ENCODE measurements at places on chromosomes 1 and 21. TPM values are rescaled to one million over a fixed set of nuclear protein-coding genes. Genes with fewer than 3 reads are reported as not detected.
A peak's percentile ranks its signal among the peaks of the same experiment; 100 is the strongest.

- DNase-seq, result no peak
- no peaks in the 10 kb centered on the region for H3K36me3 ChIP-seq
- H3K27ac ChIP-seq, result no peak overlapping the region
- H3K27me3 ChIP-seq, result no peaks in the 10 kb centered on the region
Measured at GRCh38 chr1:201325678-201326060, 42.4 kb downstream of the PKP1 start.

DNA sequence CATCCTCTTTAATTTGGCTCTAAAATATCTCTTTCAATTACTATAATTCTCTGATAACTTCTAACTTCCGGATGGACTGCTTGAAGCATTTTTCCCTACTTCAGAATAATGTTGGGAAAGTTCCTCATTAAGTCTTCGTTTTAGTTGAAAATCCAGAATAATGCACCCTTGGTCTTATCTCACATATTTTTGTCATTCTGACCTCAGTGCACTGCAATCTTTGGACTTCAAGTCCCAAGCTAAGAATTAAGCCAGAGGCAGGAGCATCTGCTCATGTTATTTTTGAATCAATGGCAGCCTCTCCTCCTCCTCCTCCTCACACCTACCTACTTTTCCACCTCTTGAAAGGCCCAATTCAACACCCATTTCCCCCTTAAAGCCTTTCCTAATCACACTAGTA is 169.8 kb downstream of the CYYR1 start:
- no peak overlapping the region for H3K27ac ChIP-seq
- DNase-seq, result no peak
- no peak overlapping the region for H3K4me3 ChIP-seq
- H3K4me1 ChIP-seq, result peaks cover 2% of the 10 kb centered on the region
- no peaks in the 10 kb centered on the region for H3K27me3 ChIP-seq

- peaks cover 34% of the 10 kb centered on the region for H3K27me3 ChIP-seq
- H3K4me3 ChIP-seq, result no peak overlapping the region
- H3K4me1 ChIP-seq, result no peaks in the 10 kb centered on the region
Measured at GRCh38 chr21:33059380-33059841, 10.5 kb upstream of the OLIG1 start.

DNA sequence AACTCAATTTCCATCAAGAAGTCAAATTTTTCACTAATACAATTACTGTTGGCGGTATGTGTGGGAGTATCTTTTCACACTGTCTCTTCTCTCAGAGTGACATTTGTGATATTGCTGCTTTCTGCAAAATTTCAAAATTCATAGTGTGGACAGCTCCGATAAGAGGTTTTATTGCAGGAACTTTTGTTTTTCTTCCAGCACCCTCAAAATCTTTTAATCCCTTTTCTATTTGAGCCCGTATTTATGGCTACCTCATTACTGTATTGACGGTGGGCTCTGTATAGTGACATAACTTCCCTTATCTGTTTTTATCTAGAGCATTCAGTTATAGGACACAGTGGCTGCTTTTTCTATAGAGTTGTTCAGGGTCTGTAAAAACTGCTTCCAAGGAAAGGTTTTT is 794.4 kb upstream of the TMPRSS15 start:
- no peak overlapping the region for H3K4me3 ChIP-seq
- H3K36me3 ChIP-seq, result no peaks in the 10 kb centered on the region
- H3K27me3 ChIP-seq, result no peaks in the 10 kb centered on the region
- H3K4me1 ChIP-seq, result no peaks in the 10 kb centered on the region

DNA sequence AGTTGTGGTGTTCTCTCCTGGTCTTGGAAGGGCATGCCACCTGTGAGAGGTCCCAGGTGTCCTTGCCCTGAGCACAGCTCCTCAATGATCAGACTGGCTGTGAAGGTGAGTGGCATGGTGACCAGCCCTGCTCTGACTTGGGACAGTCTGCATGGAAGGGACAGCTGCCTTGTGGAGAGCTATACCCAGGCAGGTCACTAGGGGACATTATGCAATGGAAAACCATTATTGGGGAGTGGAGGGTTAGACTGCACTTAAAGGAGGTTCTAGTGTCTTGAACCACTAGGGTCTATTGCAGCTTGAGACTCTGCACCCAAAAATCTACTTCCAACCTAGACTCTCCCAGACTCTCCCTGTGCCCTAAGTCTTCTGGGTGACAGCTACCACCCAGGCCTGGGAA is 24.8 kb downstream of the FAM78B start:
- no peaks in the 10 kb centered on the region for H3K36me3 ChIP-seq
- no peak for DNase-seq
- H3K27me3 ChIP-seq, result peaks cover 4% of the 10 kb centered on the region
- H3K27ac ChIP-seq, result no peak overlapping the region
- H3K4me1 ChIP-seq, result no peaks in the 10 kb centered on the region

DNA sequence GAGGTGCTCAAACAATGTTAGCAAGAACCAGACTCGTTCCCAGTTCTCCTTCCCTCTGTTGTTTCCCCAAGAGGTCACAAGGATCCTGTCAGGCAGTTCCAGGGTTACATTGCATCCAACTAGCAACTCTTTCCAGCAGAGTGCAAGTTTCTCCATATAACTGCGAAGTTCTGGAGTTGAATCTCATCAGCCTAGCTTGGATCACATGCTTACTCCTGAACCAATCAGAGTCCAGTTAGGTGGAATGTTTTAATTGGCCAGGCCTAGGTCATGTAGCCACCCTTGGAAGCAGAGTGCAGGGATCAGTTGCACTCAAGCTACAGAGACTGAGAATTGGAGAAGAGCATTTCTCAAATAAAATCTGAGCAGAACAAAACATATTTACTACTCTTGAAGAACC is 15.9 kb upstream of the PIK3R3 start:
- no peaks in the 10 kb centered on the region for H3K27me3 ChIP-seq
- H3K4me3 ChIP-seq, result no peak overlapping the region
- no peaks in the 10 kb centered on the region for H3K4me1 ChIP-seq
- H3K27ac ChIP-seq, result no peak overlapping the region
- DNase-seq, result no peak

- no peak for DNase-seq
- H3K4me1 ChIP-seq, result peaks cover 35% of the 10 kb centered on the region
- no peaks in the 10 kb centered on the region for H3K36me3 ChIP-seq
- no peak overlapping the region for H3K4me3 ChIP-seq
- H3K27ac ChIP-seq, result peak overlapping the region; percentile 10
Measured at GRCh38 chr1:218463194-218464156, 118.3 kb downstream of the TGFB2 start.

GRCh38 chr1:32991386-32991785 is 26.8 kb upstream of the RNF19B start:
- H3K36me3 ChIP-seq, result no peaks in the 10 kb centered on the region
- H3K4me3 ChIP-seq, result no peak overlapping the region
- no peaks in the 10 kb centered on the region for H3K27me3 ChIP-seq
- DNase-seq, result no peak
- H3K27ac ChIP-seq, result peak overlapping the region; percentile 47

GRCh38 chr1:159804924-159805323 is 2.8 kb downstream of the FCRL6 start:
- H3K27me3 ChIP-seq, result peaks cover under 1% of the 10 kb centered on the region
- no peak overlapping the region for H3K27ac ChIP-seq
- no peak for DNase-seq
- H3K36me3 ChIP-seq, result no peaks in the 10 kb centered on the region
- no peaks in the 10 kb centered on the region for H3K4me1 ChIP-seq
- no peak overlapping the region for H3K4me3 ChIP-seq

DNA sequence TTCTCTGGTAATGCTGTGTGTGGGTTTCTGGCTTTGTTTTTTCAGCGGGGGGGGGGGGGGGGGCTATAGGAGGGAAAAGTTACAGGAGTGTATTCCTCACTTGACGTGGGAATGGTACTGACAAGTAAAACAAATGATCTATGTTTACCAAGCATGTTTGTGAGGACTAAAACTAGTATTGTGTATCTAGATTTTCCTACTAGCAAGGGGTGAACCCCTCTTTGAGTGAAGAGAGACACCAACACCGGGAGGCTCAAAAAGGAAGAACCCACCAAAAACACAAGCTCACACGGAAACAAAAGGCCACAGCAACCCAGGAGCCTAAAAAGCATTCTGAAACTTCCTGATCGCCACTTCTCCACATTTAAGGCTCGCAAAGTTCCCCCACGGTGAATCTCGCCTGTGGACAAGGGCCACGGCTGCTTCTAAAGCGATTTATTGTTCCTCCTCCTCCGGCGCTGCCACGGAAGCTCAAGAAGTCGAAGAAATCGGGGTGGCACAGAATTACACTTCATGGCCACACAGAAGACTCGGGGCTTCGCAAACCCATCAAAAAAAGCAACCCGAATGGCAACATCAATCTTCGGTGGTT is 703 bp downstream of the PUM1 start:
- H3K36me3 ChIP-seq, result no peaks in the 10 kb centered on the region
- DNase-seq, result no peak
- H3K4me3 ChIP-seq, result peak overlapping the region; percentile 97
- H3K27ac ChIP-seq, result peak overlapping the region; percentile 72

DNA sequence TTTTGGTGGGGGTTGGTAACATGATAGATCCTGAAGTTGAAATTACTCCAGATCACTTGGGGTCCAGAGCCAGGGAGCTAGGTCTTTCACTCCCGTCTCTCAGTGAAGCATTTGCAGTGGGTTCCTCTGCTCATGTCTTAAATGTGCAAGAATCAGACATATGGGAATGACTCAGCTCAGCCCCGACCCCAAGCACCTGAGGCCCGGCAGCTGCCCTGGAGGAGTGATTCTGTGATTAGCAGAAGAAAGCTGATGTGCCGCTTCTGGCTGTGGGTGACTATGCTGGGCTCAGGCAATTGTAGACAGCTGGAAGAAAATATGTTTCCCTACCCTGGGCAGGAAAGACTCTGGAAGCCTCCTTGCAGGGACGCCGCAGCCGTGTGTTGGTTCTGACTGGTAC is 601.7 kb downstream of the NPHP4 start:
- H3K27me3 ChIP-seq, result no peaks in the 10 kb centered on the region
- H3K4me3 ChIP-seq, result no peak overlapping the region
- no peak for DNase-seq
- H3K27ac ChIP-seq, result no peak overlapping the region

The EFNA3 gene
- 20.4 TPM for total RNA-seq

The NENF gene
- total RNA-seq, result 78.4 TPM

The ADAMTS1 gene
- 0.98 TPM for total RNA-seq

The FAM167B gene
- 0.42 TPM for total RNA-seq

The ADARB1 gene
- total RNA-seq, result 13.5 TPM

All from HCT116 (cell line).